Activated CD8-positive, alpha-beta memory T cell treated with anti-CD3 and anti-CD28 coated beads for 1 hour (primary cell): ENCODE measurements at places on chromosomes 5 and 9.

- no peak for DNase-seq
Observed at GRCh38 chr5:67246108-67246507, 49.5 kb upstream of the CD180 start.

DNA sequence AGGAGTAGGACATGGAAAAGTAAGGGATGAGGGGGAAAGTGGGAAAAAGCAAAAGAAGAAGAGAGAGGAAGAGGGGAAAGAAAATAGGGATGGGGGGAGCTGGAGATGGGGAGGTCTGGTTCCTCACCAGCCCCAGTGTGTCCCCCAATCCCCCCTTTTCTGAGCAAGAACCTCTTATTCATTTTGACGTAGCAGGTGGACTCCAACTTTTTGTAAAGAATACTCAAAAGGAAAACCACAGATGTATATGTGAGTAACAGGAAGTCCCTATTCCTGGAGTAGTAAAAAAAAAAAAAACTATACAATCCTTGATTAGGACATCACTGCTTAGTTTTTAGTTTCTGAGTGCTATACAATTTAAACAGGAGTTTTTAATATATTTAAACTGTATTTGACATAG is 3.9 kb upstream of the CFAP95 start:
- no peak for DNase-seq

DNA sequence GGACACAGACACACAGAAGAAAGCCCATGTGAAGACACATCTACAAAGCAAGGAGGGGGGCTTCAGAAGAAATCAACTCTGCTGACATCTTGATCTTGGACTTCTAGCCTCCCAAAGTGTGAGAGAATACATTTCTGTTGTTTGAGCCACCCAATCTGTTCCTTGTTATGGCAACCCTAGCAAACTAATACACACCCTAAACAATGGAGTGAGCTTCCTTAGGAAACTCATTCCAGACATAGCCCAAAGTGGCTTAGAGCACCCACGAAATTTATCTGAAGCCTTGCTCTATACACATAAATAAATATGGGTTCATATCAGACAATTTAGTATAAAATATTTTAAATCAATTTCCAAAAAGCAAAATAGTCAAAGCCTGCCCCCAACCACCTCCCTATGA is 7.6 kb upstream of the TBC1D2 start:
- no peak for DNase-seq

DNA sequence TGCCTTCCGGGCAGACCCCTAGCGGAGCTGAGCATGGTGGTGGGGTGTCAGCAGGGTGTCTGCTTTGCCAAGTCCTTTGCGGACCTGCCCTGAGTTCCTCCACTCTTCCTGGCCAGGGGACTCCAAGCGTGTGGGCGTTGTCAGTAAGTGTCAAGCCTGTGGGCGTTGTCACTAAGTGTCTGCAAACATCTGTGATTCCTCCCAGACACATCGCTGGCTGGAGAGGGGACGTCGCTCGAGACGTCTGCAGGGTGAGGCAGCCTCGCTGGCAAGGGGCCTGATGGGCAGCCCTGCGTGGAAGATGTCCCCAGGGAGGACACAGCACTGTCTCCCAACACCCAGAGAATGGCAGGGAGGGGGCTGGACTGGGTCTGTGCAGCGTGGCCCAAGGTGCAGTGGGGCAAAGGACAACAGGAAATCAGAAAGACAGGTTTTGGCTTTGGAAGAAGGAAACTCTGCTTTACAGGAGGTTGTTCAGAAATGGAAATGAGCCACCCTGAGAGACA is 28.8 kb downstream of the ADAMTSL2 start:
- no peak for DNase-seq

DNA sequence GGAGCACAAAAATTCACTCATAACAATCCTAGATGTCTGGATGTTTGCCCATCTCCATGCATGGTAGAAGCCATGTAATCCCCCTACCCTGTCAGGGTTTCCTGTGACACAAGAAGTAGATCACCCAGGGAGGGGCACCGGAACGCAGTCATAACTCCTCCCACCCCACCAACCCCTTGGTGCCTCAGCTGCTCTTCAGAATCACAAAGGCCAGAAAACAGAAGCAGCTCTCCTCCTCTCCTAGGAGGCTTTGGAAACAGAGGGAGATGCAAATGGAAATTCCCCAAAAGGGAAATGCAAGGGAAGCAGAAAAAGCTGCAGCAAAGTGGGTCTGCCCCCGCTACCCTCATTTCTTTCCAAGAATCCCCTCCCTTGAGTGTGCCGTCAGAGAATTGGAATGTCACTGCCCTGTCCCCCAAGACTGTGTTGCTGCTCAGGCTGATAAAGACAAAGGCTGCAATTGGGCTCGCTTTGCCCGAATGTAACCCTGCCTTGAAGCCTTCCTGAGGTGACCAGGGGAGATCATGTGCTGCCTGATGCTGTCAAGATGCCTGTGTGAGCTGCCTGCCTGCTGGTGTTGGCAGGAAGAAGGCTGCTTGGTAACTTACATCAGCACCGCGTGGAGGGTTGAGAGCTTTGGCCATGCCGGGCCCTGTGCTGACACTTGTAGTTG is 65.5 kb upstream of the ABCA1 start:
- DNase-seq, result no peak

GRCh38 chr9:124593651-124594058 is 86.5 kb upstream of the NR5A1 start:
- DNase-seq, result no peak

DNA sequence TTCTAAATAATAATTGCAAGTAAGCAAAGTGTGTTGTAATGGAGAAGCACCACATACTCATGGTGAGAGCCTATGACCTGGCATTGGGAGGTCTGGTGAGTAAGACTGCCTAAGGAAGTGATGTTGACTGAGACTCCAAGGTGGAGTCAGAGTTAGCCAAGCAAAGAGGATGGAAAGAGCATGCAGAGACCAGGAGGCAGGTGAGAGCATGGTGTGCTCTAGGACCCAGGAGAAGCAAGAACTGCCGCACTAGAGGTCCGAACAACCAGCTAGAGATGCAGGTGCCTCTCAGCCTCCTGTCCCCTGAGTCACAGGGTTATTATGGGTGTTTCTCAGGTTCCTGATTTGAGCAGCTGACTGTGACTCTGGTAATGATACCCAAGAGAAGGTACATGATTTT is 27.3 kb downstream of the ANP32B start:
- no peak for DNase-seq

DNA sequence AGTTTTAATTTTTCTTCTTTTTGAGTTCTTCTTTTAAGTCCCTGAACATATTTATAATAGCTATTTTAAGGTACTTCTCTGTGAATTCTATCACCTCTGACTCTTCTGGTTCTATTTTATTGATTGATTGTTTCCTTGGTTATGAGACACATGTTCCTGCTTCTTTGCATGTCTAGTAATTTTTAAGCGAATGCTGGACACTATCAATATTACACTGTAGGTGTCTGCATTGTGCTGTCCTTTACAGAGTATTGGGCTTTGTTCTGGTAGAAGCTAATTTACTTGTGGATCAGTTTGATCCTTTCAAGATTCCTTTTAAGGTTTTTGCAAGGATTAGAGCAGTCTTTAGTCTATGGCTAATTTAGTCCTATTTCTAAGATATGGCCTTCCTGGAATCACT is 195.7 kb downstream of the GAPVD1 start:
- DNase-seq, result no peak

DNA sequence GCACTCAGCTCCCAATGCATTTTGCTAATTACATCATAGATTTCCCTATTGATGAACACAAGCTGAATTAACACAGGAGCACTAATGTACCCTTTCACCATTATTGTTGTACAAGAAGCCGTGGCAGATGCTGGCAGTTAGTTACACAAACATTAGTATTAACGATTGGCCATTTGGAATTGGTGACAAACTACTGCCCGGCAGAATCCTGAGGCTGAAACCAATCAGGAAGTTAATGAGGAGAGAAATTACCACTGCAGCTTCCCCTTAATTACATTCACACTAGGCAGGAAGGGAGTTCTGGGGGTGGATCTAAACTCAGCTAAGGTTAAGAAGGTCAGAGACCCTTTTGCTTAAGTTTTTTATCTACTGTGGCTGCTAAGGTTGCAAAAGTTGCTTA is 9.6 kb upstream of the DMRT3 start:
- no peak for DNase-seq

- DNase-seq, result no peak
Observed at GRCh38 chr9:20835377-20836286, 151.6 kb downstream of the FOCAD start.

- no peak for DNase-seq
Observed at GRCh38 chr5:141779503-141779973, 97.5 kb upstream of the ARAP3 start.

- DNase-seq, result no peak
Observed at GRCh38 chr5:178538741-178539229, 51.4 kb downstream of the COL23A1 start.

DNA sequence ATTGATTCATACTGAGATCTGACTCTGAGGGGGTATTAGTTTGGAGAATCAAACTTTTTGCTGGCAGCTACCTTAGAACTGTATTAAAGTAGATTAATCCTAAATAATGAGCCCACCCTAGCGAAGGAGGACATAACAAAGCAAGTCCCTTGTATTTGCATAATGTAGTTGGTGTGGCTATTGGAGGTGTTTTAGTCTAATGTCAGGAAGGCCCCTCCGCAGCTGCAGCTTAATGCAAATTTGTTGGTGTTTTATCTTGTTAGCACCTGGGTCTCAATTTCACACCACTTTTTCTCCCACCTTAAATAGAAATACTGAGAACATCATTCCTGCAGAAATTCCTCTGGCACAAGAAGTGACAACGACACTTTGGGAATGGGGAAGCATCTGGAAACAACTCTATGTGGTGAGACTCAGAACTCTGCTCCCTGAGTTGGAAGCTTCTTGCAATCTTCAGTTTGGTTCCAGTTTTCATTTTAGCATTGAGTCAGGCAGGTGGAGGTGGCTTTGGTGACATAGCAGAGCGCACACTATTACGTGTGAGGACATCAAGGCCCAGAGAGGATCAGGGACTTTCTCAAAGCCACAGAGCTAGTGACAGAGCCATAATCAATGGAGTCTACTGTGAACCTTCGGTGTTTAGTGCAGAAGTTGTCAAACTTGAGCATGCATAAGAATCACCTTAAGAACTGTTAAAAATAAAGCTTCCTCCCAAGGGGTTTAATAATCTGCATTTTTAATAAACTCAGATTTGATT is 33.9 kb downstream of the DOCK2 start:
- DNase-seq, result no peak

GRCh38 chr5:19619571-19619970 is 368.4 kb downstream of the CDH18 start:
- DNase-seq, result no peak

DNA sequence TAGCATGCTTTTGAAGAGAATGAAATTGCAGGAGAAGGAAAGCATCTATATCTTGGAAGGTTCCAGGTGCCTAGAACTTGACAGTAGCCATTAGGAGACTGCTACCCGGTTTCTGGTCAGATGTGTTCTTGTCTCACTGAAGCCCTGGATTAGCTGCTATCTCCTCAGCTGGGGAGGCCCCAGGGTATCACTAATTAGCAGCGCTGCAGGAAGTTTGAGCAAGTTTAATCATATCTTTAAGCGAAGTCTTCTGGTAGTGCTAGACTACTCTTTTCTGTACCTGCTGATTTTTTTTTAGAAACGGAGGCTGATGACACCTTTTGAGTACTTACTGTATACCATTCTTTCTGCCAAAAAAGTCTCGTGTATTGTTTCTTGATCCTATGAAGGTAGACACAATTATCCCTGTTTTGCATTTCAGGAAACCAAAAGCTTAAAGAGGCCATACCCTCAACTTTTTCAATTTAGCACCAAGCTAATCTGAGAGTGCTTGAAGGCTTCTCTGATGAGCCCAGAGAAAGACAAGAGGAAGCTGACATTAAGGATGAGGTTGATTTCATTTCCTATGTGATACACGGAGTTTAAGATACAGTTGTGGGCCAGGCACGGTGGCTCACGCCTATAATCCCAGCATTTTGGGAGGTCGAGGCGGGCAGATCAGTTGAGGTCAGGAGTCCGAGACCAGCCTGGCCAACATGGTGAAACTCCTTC is 201.3 kb downstream of the ARHGAP26 start:
- DNase-seq, result no peak

DNA sequence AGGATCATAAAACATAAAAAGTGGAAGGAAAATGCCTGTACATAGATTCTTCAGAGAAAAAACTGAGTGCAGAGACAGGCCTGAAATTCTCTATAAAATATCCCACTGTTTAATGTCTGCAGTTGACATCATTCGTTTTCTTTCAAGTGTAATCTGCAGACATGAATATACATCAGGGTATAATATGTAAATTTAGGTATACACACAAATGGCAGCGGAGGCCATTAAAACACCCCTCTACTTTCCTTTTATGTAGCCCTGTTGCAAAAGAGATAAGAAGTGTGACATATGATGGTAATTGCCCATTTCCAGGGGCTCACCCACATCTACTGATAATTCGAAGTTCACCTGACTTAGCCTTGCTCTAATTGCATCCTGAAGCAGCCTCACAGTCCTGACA is 164.3 kb downstream of the SLC24A2 start:
- no peak for DNase-seq

DNA sequence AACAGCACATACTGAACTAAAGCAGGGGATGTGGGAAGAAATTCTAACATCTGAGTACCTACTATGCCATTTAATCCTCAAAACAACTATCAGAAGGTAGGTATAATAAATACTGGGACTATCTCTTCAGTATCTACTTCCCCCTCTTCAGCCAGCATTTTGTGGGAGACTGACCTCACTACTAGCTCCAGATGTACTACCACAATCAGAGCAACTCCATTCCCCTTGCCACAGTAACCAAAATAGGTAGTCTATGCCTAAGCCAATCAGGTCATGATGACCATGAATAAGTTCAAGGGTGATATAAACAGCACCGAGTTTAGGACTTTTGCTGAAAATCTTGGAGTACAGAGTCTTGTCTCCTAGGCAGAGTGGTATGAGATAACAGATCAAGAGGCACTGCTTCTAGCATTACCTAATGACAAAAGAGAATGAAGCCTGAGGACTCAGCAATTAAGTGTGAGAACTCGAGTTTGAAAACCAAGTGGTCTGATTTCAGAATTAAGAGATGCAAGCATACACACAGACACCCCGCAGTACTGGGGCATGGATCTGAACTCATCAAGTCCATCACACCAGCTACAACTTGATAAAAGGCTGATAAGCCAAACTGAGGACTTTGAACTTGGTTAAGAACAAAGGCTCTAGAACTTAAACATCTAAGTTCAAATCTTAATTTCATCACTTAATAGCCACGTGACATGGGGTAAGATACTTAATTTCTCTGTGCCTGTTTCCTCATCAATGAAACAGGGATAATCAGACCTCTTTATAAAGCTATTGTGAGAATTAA is 9.7 kb downstream of the FNIP1 start:
- DNase-seq, result no peak

GRCh38 chr5:121424976-121425375 is 426.7 kb upstream of the FTMT start:
- no peak for DNase-seq

GRCh38 chr5:27158775-27159174 is 120.4 kb upstream of the CDH9 start:
- no peak for DNase-seq
